ENCODE measurements at places on chromosomes 16 and 17. TPM values are rescaled to one million over a fixed set of nuclear protein-coding genes. Genes with fewer than 3 reads are reported as not detected.

DNA sequence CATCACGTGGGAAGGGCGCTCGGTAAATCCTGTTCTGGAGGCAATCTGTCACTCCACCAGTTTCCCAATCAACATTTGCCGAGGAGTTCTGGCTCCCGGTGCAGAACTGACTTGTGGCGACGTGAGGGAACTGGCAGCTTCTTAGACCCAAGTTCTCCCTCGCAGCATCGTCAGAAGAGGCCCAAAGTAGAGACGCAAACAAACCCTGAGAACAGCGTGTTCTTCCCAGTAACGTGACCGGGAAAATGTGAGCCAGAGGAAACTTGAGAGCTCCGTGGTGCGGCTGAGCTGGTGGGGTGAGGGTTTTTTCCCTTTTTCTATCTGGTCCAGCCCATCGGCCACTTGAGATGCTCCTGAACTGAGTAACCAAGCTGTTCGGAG lies 158.9 kb upstream of the CACNG5 start:
- DNase-seq = no peak

DNA sequence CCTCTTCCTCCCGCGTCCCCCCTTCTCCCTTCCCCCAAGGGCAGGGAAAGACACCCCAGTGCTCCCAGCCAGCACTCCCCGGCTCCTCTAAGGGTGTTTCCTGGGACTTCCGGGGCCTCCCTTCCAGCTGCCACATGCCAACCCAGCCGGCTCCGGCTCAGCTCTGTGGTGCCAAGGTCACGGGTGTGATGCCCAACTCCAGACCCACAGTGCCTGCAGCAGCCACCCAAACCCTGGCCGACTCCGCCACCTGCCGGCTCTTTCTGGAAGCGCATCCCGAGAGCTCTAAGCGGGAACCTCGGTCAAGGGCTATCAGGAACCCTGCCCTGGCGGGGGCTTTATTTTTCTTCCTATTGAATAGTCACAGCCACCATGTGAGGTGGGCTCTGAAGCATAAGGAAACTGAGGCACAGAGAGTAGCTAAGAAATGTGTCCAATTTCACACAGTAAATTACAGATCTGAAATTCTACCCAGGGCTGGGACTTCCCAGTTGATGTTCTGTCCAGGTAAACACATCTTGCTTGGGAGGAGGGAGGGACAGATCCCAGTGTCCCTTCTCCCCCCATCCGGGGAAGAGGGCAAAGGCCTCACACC lies 3.3 kb upstream of the PPP1R1B start:
- DNase-seq = peak; percentile 90

- DNase-seq = peak; percentile 93
Measured at GRCh38 chr17:76710863-76711611, at the start of gene MXRA7. MXRA7 (minus strand) TSS chr17:76710965; CDS start chr17:76710946, 19 bp downstream.

DNA sequence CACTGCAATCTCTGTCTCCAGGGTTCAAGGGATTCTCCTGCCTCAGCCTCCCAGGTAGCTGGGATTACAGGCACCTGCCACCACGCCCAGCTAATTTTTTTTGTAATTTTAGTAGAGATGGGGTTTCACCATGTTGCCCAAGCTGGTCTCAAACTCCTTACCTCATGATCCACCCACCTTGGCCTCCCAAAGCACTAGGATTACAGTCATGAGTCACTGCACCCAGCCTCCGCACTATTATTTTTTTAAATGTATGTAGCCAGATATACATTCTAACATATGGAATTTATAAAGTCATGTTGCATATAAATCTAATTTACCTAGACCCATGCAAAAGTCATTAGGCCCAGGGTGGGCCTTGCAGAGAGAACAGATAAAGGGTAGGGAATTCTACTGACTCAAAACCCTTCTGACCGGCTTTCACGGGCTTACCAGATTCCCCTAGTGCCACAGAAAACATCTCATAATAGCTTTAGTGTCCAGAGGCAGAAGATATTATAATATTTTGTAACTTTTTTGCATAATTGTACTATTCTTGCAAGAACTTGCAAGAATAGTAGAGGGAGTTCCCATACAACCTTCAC lies 20.5 kb upstream of the HELZ start:
- no peak for DNase-seq

GRCh38 chr16:21214086-21214485 lies 2.7 kb upstream of the ZP2 start:
- peak; percentile 87 for DNase-seq

DNA sequence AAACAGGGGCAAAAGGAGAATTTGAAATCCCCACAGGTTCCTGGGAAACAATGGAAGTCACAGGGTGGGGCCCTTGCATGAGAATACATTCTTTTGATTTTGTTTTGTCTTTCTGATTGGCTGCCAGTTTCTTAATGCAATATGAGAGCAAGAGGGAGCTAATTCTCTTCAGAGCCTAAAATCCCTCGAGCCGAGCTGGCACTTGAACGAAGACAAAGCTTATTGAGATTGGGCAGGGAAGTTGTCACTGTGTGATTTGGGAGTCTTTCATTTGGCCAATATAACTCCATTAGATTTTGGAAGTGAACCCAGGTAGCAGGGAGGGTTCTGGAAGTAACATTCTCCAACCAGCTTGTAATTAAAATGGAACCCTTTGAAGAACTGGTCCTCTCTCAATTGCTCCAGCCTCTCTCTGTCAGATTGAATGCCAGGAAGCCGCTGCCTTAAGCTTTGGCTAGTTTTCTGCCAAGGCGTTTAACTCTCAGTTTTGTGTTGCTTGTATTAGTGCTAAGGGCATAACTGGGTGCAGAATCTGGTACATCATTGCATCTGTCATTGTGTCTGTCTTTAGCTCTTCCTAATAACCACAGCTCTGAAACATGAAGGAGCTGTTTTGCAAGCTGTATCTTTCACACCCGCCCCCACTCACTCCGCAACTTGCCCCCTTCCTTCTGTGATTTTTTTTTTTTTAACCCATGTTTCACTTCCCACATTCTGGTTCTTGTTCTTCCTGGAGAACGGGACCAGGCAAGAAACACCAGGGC lies 272.0 kb downstream of the MAF start:
- peak; percentile 17 for DNase-seq

SHISA9 gene
- 24.7 TPM for total RNA-seq
